Activated naive CD8-positive, alpha-beta T cell treated with anti-CD3 and anti-CD28 coated beads for 36 hours (primary cell): ENCODE measurements at places on chromosomes 3 and 15. TPM values are rescaled to one million over a fixed set of nuclear protein-coding genes. Genes with fewer than 3 reads are reported as not detected.

The TMEM207 gene
- not detected for total RNA-seq

The ESYT3 gene
- total RNA-seq = 0.52 TPM

GRCh38 chr15:45855210-45855906, 220.5 kb downstream of the SQOR start:
- DNase-seq = no peak

- DNase-seq = no peak
These were observed 563.5 kb downstream of the PDCD6IP start for GRCh38 chr3:34361921-34362320.

The LTK gene
- total RNA-seq = not detected

DNA sequence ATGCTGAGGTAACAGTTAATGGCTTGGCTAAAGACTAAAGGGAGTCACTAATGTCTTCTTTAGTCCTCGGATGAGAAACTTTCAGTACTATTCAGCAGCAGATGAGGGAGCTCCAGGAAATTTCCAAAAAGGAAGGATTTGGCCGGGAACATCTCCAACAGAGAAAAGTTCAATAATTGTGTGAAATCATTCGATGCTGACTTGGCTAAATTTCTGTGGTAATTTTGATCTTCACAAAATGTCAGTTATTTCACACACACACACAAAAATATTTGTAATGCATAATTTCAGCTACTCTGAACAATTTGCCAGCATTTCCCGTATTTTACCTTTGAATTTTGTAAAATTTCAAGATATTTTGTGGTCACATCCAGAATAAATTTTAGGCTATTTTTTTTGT, 462.8 kb upstream of the MDFIC2 start:
- DNase-seq = no peak

- no peak for DNase-seq
These were observed 103.0 kb upstream of the NAALADL2 start for GRCh38 chr3:174755833-174756829.

- no peak for DNase-seq
These were observed 27.1 kb upstream of the C3orf49 start for GRCh38 chr3:63791974-63792373.

DNA sequence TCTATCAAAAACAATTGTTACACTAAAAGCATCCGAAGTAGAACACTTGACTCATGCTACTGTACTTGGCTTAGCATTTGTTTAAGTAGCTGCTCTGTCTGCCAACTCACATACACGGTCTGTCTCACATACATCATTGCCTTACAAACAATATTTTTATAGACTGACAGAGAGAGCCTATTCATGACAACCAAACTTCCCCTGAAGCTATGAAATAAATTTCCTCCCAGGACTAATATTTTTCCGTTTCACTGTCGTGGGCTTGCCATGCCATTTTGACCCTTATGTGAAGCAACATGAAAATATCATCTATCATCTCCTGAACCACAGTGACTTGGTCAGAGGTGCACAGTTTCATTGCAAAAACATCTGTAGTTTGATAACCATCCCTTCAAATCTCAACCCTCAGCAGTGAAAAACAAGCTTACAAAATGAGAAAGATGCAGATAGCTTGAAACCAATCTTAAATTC, 66.5 kb upstream of the PYGO1 start:
- DNase-seq = no peak

- no peak for DNase-seq
These were observed 58.4 kb downstream of the NOX5 start for GRCh38 chr15:69072906-69073305.

DNA sequence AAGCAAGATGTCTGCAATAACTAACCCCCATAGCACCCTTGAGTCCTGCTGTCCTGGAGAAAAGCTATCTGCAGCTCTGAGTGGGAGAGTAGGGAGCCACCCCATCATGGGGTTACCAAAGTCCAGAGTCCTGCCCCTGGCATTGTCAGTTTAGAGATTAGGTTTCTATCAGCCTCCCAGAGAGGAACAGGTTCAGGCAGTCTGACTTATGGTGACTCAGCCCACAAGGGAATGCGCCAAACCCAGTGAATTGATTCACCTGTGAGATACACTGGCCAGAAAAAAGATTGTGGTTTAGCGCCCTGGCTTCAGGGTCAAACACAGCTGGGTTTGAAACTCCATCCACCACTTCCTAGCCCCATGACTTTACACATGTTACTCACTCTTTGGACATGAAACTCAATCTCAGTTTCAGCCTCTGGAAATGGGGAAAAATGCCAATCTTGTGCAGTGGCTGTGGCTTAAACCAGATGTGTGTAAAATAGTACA, 263.6 kb upstream of the HES1 start:
- DNase-seq = no peak

The SMAD6 gene
- 0.04 TPM for total RNA-seq

GRCh38 chr3:111911446-111911845, 52.4 kb downstream of the PHLDB2 start:
- DNase-seq = no peak

The CISH gene
- total RNA-seq = 192 TPM

- DNase-seq = no peak
These were observed 93.6 kb downstream of the TBC1D2B start for GRCh38 chr15:77983708-77984445.

- no peak for DNase-seq
These were observed 380.6 kb upstream of the C2CD4B start for GRCh38 chr15:62545467-62546227.

- DNase-seq = no peak
These were observed 39.3 kb upstream of the USP3 start for GRCh38 chr15:63465104-63465503.

DNA sequence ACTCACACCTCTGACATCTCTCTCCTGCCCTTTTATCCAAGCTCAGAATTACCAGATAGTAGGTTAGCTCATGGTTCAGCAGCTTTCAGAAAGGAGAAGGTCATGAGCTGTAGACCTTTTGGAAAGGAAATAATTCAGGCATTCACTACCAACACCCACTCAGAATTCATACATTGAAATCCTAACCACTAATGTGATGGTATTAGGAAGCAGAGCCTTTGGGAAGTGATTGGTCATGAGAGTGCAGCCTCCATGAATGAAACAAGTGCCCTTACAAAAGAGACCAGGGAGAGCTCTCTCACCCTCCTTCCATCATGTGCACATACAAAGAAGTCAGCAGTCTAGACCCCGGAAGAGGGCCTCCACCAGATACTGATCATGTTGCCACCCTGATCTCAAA, 315.8 kb upstream of the CCDC54 start:
- DNase-seq = no peak

DNA sequence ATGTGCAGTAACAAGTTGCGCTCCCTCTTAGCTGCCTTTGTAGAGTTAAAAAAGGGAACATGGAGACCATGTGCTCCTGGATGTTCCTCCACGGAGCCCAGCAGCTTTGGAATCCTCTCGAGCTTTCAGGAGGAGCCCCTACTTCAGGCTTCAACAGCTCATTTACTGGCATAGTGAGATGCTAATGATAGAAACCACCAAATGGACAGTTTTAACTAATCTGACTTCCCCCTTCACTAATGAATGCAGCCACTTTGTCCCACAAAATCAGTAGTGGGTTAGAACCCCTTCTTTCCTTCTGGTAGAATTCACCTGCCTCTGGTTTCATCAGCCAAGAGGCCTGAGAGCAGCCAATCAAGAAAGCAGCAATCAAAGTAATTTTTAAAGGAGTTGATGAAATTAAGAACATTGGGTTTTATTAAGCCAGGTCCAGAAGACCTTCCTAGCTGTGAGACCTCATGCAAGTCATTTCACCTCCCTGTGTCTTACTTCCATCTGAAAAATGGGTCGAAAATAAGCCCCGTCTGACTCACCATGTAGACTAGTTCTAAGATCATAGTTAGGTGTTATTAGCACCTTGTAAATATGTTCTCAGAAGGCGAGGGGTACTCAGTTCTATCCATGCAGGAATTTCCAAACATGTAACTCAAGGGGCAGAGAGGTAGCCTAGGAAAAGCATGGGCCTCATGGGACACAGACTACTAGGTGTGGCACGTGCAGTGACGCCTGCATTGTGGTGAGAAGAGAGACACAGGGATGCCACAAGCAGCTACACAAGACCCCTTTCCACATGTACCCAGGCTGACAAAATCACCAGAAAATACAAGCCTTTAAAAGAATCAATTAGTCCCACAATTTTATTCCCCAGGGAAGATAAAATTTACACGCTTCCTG, 179.7 kb upstream of the LPP start:
- DNase-seq = no peak

DNA sequence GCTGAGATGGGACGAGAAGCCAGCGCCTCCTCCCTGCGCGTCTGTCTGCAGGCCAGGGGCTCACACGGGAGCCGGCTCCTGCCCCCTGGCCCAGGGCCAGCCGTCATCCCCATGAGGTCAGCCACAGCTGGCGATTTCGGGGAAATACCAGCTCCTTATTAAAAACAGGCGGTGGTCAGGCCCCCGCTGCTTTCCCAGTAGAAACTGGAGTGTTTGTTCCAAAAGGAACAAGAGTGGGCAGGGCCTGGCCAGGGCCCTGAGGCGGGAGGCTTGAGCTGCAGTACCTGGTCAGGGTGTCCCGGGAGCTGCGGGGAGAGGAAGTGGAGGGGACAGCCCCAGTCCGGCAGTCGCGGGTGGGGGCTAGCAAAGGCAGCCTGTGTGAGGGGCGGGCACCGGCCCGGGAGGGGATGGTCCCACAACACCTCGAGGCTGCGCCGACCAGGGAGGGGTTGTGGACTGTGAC, 17.8 kb downstream of the MYL3 start:
- DNase-seq = no peak

DNA sequence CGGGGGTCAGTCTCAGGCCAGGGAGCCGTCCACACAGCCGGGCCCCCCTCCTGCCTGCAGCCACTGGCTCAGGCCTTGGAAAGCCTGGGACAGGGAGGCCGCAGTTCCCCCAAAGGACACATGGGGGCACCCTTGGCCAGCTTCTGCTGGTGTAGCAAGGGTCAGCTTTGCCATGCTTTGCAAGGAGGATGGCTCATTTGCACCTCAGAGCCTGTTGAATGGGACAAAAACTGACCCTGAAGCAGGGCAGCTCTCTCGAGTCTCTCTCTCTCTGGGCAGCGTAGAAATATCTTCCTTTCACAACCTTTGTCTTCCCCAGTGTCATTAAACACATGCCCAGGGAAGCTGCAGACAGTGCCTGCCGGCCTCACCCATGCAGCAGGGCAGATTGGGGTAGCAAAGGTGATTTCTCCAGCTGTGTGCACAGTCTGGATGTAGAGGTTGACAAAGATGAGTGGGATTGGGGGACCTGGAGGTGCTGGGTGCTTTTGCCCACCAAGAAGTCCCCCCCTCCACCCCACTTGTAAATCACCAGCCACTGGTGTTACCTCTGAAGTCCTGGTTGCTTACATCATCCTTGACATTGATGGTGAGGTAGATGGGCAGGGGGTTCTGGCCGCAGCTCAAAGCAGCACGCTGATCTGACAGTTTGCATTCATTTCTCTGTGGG, 17.4 kb upstream of the EHD4 start:
- DNase-seq = peak; percentile 78

GRCh38 chr3:5699811-5700210, 512.3 kb downstream of the EDEM1 start:
- DNase-seq = no peak

GRCh38 chr3:54771050-54771449, 156.8 kb downstream of the LRTM1 start:
- no peak for DNase-seq

GRCh38 chr15:62849316-62850106, 193.0 kb upstream of the TPM1 start:
- no peak for DNase-seq

The SUCLG2 gene
- 65.4 TPM for total RNA-seq

GRCh38 chr3:183391460-183391859, 37.0 kb downstream of the MCF2L2 start:
- DNase-seq = no peak

DNA sequence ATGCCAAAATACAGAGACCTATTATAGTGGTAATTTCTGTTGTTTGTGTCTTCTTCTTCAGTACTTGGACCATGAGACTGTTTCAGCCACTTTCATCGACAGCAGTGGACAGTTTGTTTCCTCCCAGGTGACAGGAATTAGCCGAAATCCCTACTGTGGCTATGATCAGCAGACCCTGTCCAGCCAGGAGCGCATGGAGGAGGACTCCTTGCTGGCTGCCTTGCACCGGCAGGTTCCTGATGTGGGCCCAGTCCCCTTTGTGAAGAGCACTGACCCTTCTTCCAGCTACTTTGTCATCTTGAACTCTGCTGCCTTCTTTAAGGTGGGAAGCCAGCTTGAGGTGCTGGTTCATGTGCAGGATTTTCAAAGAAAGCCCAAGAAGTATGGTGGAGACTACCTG, 22.2 kb downstream of the NXPE3 start:
- DNase-seq = no peak

GRCh38 chr3:131735544-131735943, 232.8 kb upstream of the MRPL3 start:
- DNase-seq = no peak

DNA sequence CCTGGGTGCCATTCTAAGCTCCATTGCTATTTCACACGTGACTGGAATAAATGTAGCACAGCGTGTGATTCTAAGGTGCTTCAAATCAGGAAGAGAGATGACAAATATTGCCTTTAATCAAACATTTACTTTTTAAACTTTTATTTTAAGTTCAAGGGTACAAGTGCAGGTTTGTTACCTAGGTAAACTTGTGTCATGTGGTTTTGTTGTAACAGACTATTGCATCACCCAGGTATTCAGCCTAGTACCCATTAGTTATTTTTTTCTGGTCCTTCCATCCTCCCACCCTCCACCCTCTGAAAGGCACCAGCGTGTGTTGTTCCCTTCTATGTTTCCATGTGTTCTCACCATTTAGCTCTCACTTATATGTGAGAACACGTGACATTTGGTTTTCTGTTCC, 510.8 kb downstream of the PLOD2 start:
- DNase-seq = no peak

The RBP2 gene
- not detected for total RNA-seq

- no peak for DNase-seq
These were observed 167.8 kb upstream of the IQSEC1 start for GRCh38 chr3:13240928-13241618.

The ANAPC13 gene
- 34.3 TPM for total RNA-seq

GRCh38 chr3:116971531-116971930, 262.0 kb downstream of the TUSC7 start:
- no peak for DNase-seq
